NCI-H2171 treated with DMSO at 0.1 percent for 48 hours (cell line): ENCODE measurements at places on chromosomes 1 and 21.

DNA sequence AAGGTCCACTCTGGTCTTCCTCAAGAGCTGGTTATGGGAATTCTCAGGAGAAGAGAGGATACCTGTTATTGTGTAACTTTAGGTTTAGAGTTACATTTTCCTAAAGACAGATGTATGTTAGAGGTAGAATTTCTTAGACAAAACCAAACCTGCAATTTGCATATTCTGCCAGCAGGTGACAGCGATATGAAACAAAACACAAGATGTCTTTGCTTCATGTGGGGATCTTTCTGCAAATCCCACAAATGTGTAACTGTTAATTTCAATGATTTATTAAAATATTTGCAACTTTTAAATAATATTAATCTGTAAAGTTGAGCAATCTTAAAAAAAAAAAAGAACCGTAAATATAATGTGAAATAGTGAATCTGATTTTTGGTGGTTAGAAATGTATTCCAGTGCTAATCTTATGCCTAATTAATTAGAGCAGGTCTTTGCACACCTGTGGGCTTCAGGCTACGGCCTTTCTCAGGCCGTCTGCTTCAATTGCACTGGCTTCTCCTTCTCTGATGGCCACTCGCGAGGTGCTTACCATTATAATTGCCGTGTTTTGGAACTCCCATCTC lies 33.4 kb downstream of the FAM78B start:
- DNase-seq = no peak

GRCh38 chr1:236353813-236354212 lies 40.3 kb upstream of the EDARADD start:
- no peak for DNase-seq

- DNase-seq = no peak
Measured at GRCh38 chr1:219568733-219569132, 44.2 kb downstream of the ZC3H11B start.

DNA sequence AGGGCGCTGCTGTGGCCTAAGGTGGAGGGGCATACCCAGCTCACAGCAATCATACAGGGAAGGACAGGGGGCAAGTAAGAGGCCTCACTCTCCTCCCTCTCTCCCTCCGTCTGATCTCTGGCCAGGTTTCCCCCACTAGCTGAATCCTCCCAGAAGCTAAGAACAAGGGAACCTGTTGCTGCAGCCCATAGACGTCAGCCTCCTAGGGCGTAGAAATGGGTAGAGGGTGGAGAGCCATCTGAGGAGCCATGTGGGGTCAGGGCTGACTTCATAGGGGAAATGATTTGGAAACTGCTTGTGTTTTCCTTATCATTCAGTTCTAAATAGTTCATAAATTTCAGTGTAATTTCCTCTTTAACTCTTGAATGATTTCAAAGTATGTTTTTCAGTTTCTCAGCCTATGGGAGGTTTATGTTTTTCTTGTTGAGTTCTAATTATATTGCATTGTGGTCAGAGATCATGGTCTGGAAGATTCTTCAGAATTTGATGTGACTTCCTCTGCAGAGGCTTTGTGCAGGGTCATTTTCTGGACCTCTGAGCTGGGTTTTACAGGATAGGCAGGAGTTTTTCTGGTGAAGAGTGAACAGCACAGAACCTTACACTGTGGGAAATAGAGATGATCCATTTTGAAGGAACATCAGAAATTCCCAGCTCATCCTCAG lies 2.3 kb upstream of the MOB3C start:
- DNase-seq = no peak

GRCh38 chr21:44771896-44772525 lies 29.6 kb downstream of the UBE2G2 start:
- DNase-seq = no peak
